ENCODE measurements at places on chromosomes 11 and 22. TPM values are rescaled to one million over a fixed set of nuclear protein-coding genes. Genes with fewer than 3 reads are reported as not detected.

C11orf21 gene
- not detected for total RNA-seq

PLEKHB1 gene
- under 0.01 TPM for total RNA-seq

MN1 gene
- 4.1 TPM for total RNA-seq

HBG2 gene
- total RNA-seq: not detected

INPP5J gene
- under 0.01 TPM for total RNA-seq

FZD4 gene
- 7.0 TPM for total RNA-seq

OR4C5 gene
- not detected for total RNA-seq

GDPD4 gene
- not detected for total RNA-seq

PIH1D2 gene
- total RNA-seq: 2.2 TPM

SEC14L6 gene
- not detected for total RNA-seq

TEAD1 gene
- total RNA-seq: 71.3 TPM

PNPLA2 gene
- total RNA-seq: 29.8 TPM

OR2D2 gene
- 0.78 TPM for total RNA-seq

IL18BP gene
- 3.5 TPM for total RNA-seq

MLC1 gene
- not detected for total RNA-seq

LGR4 gene
- total RNA-seq: 1.8 TPM

ARHGAP42 gene
- 12.1 TPM for total RNA-seq

NPAS4 gene
- total RNA-seq: not detected

MYH9 gene
- 194 TPM for total RNA-seq
